ENCODE measurements at places on chromosomes 2 and 18.

DNA sequence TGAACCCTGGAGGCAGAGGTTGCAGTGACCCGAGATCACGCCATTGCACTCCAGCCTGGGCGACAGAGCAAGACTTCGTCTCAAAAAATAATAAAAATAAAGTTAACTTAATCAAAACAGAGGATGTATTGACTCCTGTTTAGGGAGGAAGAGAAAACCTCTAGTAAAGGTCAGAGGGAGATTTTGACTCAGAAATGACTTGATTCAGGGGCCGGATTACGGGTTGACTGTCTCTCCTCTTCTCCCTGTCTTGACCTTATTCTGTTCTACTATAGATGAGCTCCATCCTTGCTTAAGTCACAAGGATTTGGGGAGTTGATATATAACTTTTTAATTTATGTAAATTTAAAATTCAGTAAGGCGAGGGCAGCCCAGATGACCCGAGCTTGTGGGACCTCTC is 71.0 kb downstream of the COX7A2L start:
- H3K36me3 ChIP-seq: peaks cover 80% of the 10 kb centered on the region
- DNase-seq: no peak
- H3K27ac ChIP-seq: no peak overlapping the region
- no peaks in the 10 kb centered on the region for H3K27me3 ChIP-seq
- H3K4me3 ChIP-seq: no peak overlapping the region

- H3K27me3 ChIP-seq: peaks cover 4% of the 10 kb centered on the region
- no peak overlapping the region for H3K27ac ChIP-seq
- H3K36me3 ChIP-seq: no peaks in the 10 kb centered on the region
- no peak for DNase-seq
- no peaks in the 10 kb centered on the region for H3K4me1 ChIP-seq
These were observed 206.6 kb downstream of the HAUS1 start for GRCh38 chr18:46310675-46311345.

DNA sequence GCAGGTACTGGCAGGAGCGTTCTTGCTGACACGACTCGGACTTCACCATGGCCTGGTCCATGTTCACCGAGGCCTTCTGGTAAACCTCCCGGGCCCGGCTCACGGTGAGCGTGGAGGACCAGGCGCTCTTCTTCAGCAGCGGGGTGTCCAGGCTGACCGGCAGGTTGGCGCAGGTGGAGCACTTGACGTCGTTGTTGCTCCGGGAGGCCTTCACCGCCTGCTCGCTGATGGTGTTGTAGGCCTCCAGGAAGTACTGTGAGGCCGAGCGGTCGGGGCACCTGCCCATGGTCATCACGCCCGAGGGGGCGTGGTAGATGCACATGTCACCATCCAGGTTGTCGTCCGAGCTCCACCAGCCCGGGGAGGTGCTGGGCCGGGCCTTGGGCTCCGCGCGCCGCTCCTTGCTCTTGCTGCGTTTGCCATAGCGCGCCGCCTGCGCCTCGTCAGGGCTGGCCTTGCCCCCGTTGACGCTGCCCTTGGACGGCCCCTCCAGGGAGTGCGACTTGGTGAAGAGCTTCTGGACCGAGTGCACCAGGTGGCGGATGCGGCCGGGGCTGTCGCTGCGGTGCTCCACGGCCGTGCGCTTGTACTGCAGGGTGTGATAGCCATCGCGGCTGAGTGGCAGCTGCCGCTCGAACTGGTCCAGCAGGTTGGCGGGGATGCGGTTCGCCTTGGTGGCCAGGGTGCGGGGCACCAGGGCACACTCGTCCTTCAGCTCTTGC is 429.3 kb downstream of the TGIF1 start:
- no peaks in the 10 kb centered on the region for H3K4me1 ChIP-seq
- H3K27ac ChIP-seq: no peak overlapping the region

- H3K27ac ChIP-seq: no peak overlapping the region
- H3K4me1 ChIP-seq: peaks cover 9% of the 10 kb centered on the region
- H3K36me3 ChIP-seq: no peaks in the 10 kb centered on the region
These were observed 158.3 kb downstream of the DNAH6 start for GRCh38 chr2:84674586-84674985.

GRCh38 chr2:236101311-236101950 is 66.8 kb downstream of the GBX2 start:
- H3K27me3 ChIP-seq: no peaks in the 10 kb centered on the region
- H3K4me3 ChIP-seq: no peak overlapping the region
- DNase-seq: no peak

DNA sequence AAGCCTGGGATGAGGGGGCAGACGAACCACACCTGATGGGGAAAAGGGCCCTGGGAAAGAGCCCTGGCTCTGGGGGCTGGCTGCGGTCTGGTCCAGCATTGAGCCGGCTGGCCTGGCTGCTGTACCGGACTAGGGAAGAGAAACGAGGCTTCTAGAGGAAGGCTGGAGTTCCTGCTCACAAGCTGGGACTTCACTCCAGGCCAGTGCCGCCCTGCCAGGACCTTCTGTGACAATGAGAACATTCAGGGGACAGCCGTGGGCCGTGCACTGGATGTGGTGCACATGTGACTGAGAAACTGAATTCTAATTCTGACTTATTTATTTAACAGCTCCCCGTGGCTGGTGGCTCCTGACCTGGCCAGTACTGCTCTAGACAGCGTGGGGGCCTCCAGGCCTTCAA is 269.3 kb downstream of the HDAC4 start:
- no peak overlapping the region for H3K4me3 ChIP-seq
- H3K36me3 ChIP-seq: peaks cover 95% of the 10 kb centered on the region
- no peaks in the 10 kb centered on the region for H3K4me1 ChIP-seq

DNA sequence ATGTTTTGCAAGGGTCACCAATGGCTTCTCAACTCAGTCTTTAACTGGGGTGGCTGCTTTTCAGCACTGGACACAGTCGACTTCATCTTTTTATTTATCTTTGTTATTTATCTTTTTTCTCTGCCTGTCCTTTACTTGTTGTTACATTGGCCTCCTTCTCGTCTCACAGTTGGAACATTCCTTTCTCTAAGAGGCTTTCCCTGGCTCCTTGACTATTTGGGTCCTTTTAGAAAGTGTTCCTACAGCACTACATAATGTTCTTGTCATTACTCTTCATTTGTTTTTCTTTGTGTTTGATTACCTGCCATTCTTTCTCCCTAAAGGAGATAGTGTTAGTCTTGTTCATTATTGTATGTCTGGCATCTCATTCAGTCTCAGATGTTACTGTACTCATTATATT is 122.0 kb downstream of the KIAA1328 start:
- H3K27me3 ChIP-seq: no peaks in the 10 kb centered on the region
- peaks cover 2% of the 10 kb centered on the region for H3K36me3 ChIP-seq
- no peaks in the 10 kb centered on the region for H3K4me1 ChIP-seq
- DNase-seq: no peak
- no peak overlapping the region for H3K4me3 ChIP-seq

DNA sequence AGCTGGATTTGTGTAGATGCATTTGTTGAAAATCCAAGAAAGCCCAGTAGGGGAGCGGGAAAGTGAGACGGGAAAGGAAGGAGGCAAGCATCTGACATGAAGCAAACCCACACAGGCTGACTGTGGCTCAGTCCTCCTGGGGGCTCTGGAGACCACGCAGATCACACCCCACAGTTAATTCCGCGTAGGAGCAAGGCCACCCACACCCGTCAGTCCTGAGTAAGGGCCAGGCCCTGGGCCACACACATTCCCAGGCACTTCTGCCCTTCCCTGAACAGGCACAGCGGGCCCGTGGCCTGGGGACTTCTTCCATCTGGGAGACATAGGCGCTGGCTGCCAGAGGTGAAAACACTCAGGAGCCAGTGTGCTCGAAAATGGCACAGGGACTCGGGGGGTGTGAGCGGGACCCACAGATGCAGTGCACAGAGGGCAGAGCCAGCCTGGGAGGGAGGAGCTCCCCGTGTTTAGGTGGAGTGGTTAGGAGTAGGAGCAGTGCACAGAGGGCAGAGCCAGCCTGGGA is 19.4 kb upstream of the PRLH start:
- H3K4me3 ChIP-seq: no peak overlapping the region
- no peaks in the 10 kb centered on the region for H3K4me1 ChIP-seq
- DNase-seq: no peak
- no peak overlapping the region for H3K27ac ChIP-seq
- H3K36me3 ChIP-seq: no peaks in the 10 kb centered on the region
- no peaks in the 10 kb centered on the region for H3K27me3 ChIP-seq

GRCh38 chr2:5125017-5125730 is 567.0 kb upstream of the SOX11 start:
- H3K27me3 ChIP-seq: no peaks in the 10 kb centered on the region
- H3K4me1 ChIP-seq: no peaks in the 10 kb centered on the region

DNA sequence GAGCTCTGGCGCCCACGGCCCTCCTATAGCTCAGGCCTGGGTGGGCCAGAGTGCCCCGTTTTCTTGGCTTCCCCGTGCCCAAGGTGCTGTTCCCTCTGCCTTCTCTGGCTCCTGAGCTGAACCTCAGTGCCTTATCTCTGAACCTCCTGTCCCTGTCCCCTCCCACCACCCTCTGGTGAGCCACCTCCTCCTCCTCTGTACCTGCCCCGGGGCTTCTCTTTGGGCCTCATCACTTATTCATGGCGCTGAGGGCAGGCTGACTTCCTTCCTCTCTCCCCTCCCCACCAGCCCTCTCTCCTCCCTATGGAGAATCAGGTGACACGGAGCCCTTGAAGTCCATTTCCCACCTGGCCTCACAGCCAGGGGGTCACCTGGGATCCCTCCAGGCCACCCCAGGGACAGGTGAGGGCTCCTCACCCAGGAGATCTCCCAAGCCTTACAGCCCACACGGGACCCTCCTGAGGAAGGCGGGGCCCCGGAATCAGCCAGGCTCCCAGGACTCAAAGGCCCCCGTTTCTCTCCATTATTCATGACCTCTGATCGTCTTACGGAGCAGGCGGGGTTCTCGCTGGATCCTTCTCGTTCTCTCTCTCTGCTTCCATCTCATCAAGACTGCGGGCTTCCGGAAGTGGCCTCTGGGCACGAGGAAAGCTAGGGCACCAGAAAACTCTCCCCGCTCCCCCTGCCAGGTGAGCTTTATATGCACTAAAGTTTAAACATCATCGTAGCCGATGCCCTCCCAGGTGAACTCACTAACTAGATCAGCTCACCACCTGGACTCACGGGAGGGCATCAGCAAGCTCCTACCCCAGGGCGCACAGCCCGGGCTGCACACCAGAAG is at the start of gene LOXHD1:
LOXHD1 (minus strand) TSS at position 106 of the 841 bp plus-strand sequence. CDS start 187 bp downstream, outside the sequence.
- H3K4me1 ChIP-seq: peaks cover 3% of the 10 kb centered on the region
- H3K27ac ChIP-seq: no peak within 1 kb of the TSS
- no peaks in the 10 kb centered on the region for H3K27me3 ChIP-seq
- no peaks in the 10 kb centered on the region for H3K36me3 ChIP-seq
- DNase-seq: no peak
- H3K4me3 ChIP-seq: no peak within 1 kb of the TSS

- no peak overlapping the region for H3K4me3 ChIP-seq
- H3K27ac ChIP-seq: no peak overlapping the region
- no peaks in the 10 kb centered on the region for H3K36me3 ChIP-seq
- peaks cover 100% of the 10 kb centered on the region for H3K27me3 ChIP-seq
- DNase-seq: no peak
These were observed 8.4 kb upstream of the POU3F3 start for GRCh38 chr2:104845552-104845931.

- H3K4me3 ChIP-seq: no peak overlapping the region
- H3K36me3 ChIP-seq: peaks cover 42% of the 10 kb centered on the region
- no peak overlapping the region for H3K27ac ChIP-seq
- no peaks in the 10 kb centered on the region for H3K27me3 ChIP-seq
- peaks cover 9% of the 10 kb centered on the region for H3K4me1 ChIP-seq
These were observed 79.3 kb downstream of the C2orf74 start for GRCh38 chr2:61241266-61241665.

GRCh38 chr2:172884336-172884735 is 148.7 kb downstream of the RAPGEF4 start:
- no peak overlapping the region for H3K4me3 ChIP-seq
- no peaks in the 10 kb centered on the region for H3K27me3 ChIP-seq
- no peaks in the 10 kb centered on the region for H3K36me3 ChIP-seq

- no peak overlapping the region for H3K27ac ChIP-seq
- H3K36me3 ChIP-seq: no peaks in the 10 kb centered on the region
- H3K4me1 ChIP-seq: no peaks in the 10 kb centered on the region
- no peak for DNase-seq
- no peaks in the 10 kb centered on the region for H3K27me3 ChIP-seq
- no peak overlapping the region for H3K4me3 ChIP-seq
These were observed 76.2 kb downstream of the TPO start for GRCh38 chr2:1489486-1489885.

DNA sequence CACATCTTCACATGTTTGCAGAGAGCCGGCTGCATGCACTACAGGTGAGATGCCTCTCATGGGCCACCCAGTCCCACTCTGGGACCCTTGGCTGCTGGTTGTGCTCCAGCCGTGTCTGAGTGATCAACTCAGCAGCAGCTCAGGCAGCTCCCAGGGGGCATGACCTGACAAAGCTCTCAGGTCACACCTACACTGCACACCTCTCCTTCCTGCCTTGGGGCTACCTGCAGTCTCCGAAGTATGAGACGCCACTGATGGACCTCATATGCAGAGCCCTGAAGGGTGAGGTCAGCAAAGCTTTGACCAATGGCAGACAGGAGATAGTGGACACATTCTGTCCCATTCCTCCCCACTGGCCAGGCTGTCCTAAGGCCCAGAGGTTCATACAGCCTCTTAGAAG is 51.4 kb downstream of the LBH start:
- no peaks in the 10 kb centered on the region for H3K27me3 ChIP-seq
- H3K36me3 ChIP-seq: no peaks in the 10 kb centered on the region
- no peak overlapping the region for H3K27ac ChIP-seq
- no peak for DNase-seq

GRCh38 chr2:207112785-207113184 is 53.0 kb downstream of the KLF7 start:
- no peak for DNase-seq
- H3K27me3 ChIP-seq: no peaks in the 10 kb centered on the region
- no peaks in the 10 kb centered on the region for H3K4me1 ChIP-seq
- no peak overlapping the region for H3K27ac ChIP-seq
- peaks cover 2% of the 10 kb centered on the region for H3K36me3 ChIP-seq
- H3K4me3 ChIP-seq: no peak overlapping the region

DNA sequence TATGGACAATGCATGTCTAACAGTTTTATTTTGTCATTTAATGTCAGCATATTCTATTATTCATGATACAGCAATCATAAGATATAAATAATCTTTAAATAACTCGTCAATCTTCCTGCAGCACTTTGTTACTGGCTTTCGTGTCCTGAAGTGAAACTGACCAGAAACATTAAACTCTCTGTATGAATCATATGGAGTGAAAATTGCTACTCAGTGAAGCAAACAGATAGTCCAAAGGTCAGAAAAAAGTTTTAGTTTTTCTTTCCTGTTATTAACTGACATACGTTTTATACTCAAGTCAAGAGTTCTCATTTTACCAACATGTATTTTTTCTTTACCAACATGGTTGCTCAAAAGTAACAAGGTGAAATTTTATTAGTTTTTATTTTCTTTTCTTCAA is 106.8 kb upstream of the GALNT5 start:
- H3K27ac ChIP-seq: no peak overlapping the region
- H3K4me1 ChIP-seq: no peaks in the 10 kb centered on the region
- DNase-seq: no peak
- no peaks in the 10 kb centered on the region for H3K36me3 ChIP-seq
- H3K27me3 ChIP-seq: no peaks in the 10 kb centered on the region
- no peak overlapping the region for H3K4me3 ChIP-seq

DNA sequence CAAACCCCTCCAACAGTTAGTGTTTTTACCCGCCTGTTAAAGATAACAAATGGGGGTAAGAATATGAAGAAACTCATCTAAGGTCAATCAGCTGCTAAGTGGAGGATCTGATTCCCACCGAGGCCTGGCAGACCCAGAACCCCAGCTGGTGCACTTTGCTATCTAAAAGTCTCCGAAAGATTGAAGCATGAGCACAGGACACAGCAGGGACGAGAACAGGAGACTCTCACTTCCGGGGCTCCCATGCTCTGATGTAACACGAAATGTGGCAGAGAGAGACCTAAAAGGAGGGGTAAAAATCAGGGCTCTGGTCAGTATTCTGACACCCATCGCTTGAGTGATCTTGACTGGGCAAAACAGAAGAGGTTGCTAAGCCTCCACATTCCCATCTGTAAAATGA is 119.7 kb downstream of the PDCL3 start:
- DNase-seq: no peak
- H3K4me1 ChIP-seq: peaks cover 10% of the 10 kb centered on the region
- H3K36me3 ChIP-seq: no peaks in the 10 kb centered on the region
- H3K27ac ChIP-seq: no peak overlapping the region
- H3K27me3 ChIP-seq: no peaks in the 10 kb centered on the region

All from CD4-positive, alpha-beta T cell (primary cell).